ENCODE measurements at places on chromosomes 3 and 15.

GRCh38 chr3:185757176-185757575 is 67.7 kb downstream of the IGF2BP2 start:
- no peaks in the 10 kb centered on the region for H3K27me3 ChIP-seq
- H3K27ac ChIP-seq = no peak overlapping the region
- H3K4me1 ChIP-seq = no peaks in the 10 kb centered on the region
- no peak overlapping the region for H3K4me3 ChIP-seq
- no peak for DNase-seq

DNA sequence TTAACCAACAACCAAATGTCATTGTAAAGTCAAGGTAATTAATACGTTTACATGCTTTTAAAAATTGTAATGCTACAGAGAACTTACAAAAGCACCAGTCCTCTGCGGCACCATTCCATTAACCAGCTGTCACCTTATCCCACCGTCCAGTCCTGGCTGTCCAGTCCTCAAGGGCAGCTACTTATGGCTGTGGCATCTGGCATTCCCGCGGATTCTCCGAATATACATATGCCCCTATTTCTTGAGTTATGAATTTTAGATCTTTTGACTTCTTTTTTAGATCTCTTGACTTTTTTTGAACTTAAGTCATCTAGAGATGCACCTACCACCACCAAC is 382 bp upstream of the POMGNT2 start:
- peaks cover 8% of the 10 kb centered on the region for H3K4me1 ChIP-seq
- DNase-seq = no peak
- no peak overlapping the region for H3K27ac ChIP-seq
- no peaks in the 10 kb centered on the region for H3K27me3 ChIP-seq
- peak overlapping the region; percentile 82 for H3K4me3 ChIP-seq

DNA sequence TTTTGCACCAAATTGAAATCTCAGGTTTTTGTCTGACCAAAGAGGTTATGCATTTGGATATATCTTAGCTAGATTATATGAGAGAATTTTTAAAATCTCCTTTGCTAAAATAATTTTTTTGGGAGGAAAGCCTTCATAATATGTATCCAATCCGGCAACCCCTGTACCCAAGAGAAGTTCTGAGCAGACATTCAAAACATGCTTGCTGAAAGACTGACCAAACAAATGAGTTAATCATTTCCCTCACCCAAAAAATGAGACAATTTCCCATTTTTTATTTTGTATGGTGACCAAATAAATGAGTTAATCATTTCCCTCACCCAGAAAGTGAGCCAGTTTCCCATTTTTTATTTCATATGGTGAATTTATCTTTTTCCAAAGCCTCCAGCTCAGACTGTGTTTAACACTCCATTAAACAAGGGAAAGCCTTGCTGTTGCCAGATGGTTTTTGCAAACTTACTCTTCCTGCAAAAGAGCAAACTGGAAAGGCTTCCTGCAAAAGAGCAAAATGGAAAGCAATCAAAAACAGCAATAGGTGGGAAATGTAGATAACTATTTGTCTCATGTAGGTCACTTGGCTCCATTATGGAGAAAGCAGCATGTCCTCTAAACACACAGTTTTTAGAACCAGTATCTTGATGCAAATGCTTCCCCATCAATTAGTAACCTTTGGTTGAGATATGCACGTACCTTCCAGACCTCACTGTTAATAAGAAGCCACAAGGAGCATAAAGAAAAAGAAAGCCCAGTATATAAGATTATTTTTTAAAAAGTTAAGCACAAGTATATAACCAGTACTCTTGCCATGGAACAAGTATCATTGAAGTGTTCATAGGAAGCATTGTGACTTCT is 78.4 kb upstream of the OSTN start:
- H3K4me3 ChIP-seq = no peak overlapping the region
- no peaks in the 10 kb centered on the region for H3K27me3 ChIP-seq
- no peak for DNase-seq
- H3K4me1 ChIP-seq = no peaks in the 10 kb centered on the region

GRCh38 chr15:76151599-76151974 is 91.8 kb downstream of the TMEM266 start:
- H3K27ac ChIP-seq = no peak overlapping the region
- peaks cover 3% of the 10 kb centered on the region for H3K4me1 ChIP-seq
- DNase-seq = no peak
- H3K4me3 ChIP-seq = no peak overlapping the region
- no peaks in the 10 kb centered on the region for H3K27me3 ChIP-seq

GRCh38 chr15:69854521-69855181 is 243.1 kb downstream of the TLE3 start:
- no peaks in the 10 kb centered on the region for H3K36me3 ChIP-seq
- H3K27ac ChIP-seq = no peak overlapping the region
- no peak overlapping the region for H3K4me3 ChIP-seq
- no peaks in the 10 kb centered on the region for H3K27me3 ChIP-seq
- DNase-seq = no peak
- no peaks in the 10 kb centered on the region for H3K4me1 ChIP-seq

DNA sequence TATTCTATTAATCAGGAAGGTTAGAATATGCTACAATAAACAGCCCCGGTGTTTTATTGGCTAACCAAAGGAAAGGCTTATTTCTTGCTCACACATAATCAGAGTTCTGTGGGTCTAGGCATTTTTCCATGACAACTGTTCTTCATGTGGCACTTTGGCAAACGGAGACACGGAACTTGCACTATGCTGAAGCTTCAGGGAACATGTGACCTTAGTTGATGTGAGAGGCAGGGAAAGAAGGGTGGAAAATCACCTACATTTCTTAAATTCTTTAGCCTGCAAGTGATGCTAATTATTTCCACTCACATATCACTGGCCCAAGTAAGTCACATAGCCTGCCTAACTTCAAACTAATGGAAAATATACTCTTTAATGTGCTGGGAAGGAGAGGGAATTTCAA is 344.6 kb downstream of the SV2B start:
- H3K27me3 ChIP-seq = no peaks in the 10 kb centered on the region
- no peaks in the 10 kb centered on the region for H3K36me3 ChIP-seq
- no peak for DNase-seq
- no peaks in the 10 kb centered on the region for H3K4me1 ChIP-seq

DNA sequence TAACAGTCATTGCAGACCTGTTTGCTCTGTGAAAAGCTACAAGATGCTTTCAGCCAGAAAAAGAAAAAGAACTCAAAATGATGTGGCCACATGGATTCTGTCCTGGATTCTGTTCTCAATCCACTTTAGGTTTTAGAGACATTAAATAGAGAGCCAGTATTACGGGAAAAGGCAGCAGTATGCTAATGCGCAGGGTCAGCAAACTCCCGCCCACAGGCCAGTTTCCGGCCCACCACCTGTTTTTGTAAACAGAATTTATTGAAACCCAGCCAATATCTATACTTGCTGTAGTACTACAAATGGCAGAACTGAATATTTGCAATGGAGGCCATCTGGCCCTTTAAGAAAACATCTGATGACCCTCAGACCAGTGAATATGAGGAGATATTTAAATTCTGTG is 416.1 kb downstream of the ERC2 start:
- no peaks in the 10 kb centered on the region for H3K36me3 ChIP-seq
- H3K4me3 ChIP-seq = no peak overlapping the region
- DNase-seq = no peak
- H3K27me3 ChIP-seq = no peaks in the 10 kb centered on the region

DNA sequence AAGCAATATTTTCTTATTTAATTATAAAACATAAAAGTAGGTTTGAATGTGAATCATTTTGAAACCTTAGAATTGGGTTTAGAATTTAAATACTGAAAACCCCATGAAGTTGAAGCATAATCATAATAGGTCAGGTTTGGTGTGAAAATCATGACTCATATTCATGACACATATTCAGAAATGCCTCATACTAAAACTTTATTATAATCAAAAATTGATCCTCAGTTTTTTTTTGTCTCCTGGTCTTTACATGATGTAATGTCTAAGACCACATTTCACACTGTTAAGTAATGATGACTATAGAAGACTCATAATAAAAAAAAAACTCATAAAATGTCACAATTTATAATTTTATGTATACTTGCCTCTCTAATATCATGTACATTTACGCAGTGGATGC is 190.4 kb downstream of the FOXP1 start:
- H3K27ac ChIP-seq = no peak overlapping the region
- peaks cover 10% of the 10 kb centered on the region for H3K4me1 ChIP-seq
- no peak overlapping the region for H3K4me3 ChIP-seq

- no peak overlapping the region for H3K4me3 ChIP-seq
- DNase-seq = peak; percentile 70
- peak overlapping the region; percentile 57 for H3K27ac ChIP-seq
- H3K36me3 ChIP-seq = no peaks in the 10 kb centered on the region
- no peaks in the 10 kb centered on the region for H3K27me3 ChIP-seq
Measured at GRCh38 chr15:75104804-75105557, 81.6 kb downstream of the PPCDC start.

- H3K27ac ChIP-seq = no peak overlapping the region
- no peak for DNase-seq
- no peak overlapping the region for H3K4me3 ChIP-seq
- no peaks in the 10 kb centered on the region for H3K27me3 ChIP-seq
Measured at GRCh38 chr3:43038010-43038409, 58.9 kb downstream of the GASK1A start.

- no peak for DNase-seq
- H3K27me3 ChIP-seq = no peaks in the 10 kb centered on the region
- no peak overlapping the region for H3K27ac ChIP-seq
- no peaks in the 10 kb centered on the region for H3K4me1 ChIP-seq
- no peak overlapping the region for H3K4me3 ChIP-seq
Measured at GRCh38 chr3:13612829-13613228, 63.9 kb downstream of the FBLN2 start.

DNA sequence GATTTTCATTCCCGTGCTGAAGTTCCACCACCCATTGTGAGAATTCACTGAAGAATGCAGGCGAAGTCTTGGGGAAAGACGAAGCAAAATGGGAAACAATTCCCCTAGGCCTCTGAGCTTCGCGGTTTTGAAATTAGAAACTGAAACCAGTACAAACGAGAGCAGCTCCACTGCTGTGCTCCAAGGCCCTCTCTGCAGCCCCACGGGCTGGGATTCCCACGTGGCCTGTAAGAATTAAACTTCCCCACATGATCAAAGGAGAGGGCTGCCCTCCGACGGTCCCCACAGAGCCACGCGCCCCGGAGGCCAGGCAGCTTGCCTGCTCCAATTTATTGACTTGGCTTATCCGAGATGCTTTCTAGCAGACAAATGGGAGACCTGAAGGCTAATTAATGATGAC is 144.0 kb downstream of the GREM1 start:
- H3K4me1 ChIP-seq = no peaks in the 10 kb centered on the region
- no peaks in the 10 kb centered on the region for H3K27me3 ChIP-seq
- no peaks in the 10 kb centered on the region for H3K36me3 ChIP-seq

- H3K27ac ChIP-seq = no peak overlapping the region
- no peaks in the 10 kb centered on the region for H3K36me3 ChIP-seq
- DNase-seq = no peak
- H3K4me1 ChIP-seq = no peaks in the 10 kb centered on the region
Measured at GRCh38 chr3:190382082-190382481, 5.9 kb upstream of the CLDN16 start.

- no peak overlapping the region for H3K4me3 ChIP-seq
- peaks cover 16% of the 10 kb centered on the region for H3K4me1 ChIP-seq
- H3K27ac ChIP-seq = peak overlapping the region; percentile 63
Measured at GRCh38 chr15:73922186-73923151, 3.8 kb upstream of the LOXL1 start.

GRCh38 chr3:22843854-22844253 is 359.3 kb upstream of the UBE2E2 start:
- H3K27ac ChIP-seq = no peak overlapping the region
- no peaks in the 10 kb centered on the region for H3K4me1 ChIP-seq
- no peaks in the 10 kb centered on the region for H3K27me3 ChIP-seq
- DNase-seq = no peak

GRCh38 chr3:50008931-50009330 is 69.0 kb downstream of the RBM6 start:
- no peaks in the 10 kb centered on the region for H3K27me3 ChIP-seq
- no peaks in the 10 kb centered on the region for H3K4me1 ChIP-seq
- no peak overlapping the region for H3K27ac ChIP-seq

- H3K36me3 ChIP-seq = no peaks in the 10 kb centered on the region
- no peak overlapping the region for H3K27ac ChIP-seq
Measured at GRCh38 chr3:123347205-123347604, 101.7 kb downstream of the ADCY5 start.

- DNase-seq = no peak
- no peak overlapping the region for H3K4me3 ChIP-seq
- H3K36me3 ChIP-seq = no peaks in the 10 kb centered on the region
- H3K27me3 ChIP-seq = no peaks in the 10 kb centered on the region
Measured at GRCh38 chr3:116280130-116280740, 165.1 kb downstream of the LSAMP start.

- H3K27ac ChIP-seq = no peak overlapping the region
- H3K36me3 ChIP-seq = no peaks in the 10 kb centered on the region
- no peak overlapping the region for H3K4me3 ChIP-seq
Measured at GRCh38 chr3:153617463-153617862, 455.4 kb downstream of the RAP2B start.

DNA sequence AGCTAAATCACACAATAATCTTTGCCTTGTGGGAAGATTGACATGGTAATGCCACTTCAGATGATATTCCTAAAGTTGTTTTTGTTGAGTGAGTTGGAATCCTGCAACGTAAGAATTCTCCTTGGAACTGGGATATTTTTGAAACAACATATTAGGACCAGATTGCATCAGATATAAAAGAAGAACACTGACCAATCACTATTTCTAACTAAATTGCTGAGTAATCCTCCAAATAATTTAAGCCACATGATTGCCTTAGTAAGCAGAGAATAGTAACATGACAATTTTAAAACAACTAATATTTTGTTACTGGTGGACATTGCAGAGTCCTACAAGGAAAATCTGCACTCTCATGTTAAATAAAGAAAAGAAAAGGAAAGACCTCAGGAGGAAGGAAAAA is 353.9 kb upstream of the LMCD1 start:
- no peak overlapping the region for H3K4me3 ChIP-seq
- H3K4me1 ChIP-seq = no peaks in the 10 kb centered on the region
- no peak overlapping the region for H3K27ac ChIP-seq
- no peaks in the 10 kb centered on the region for H3K36me3 ChIP-seq
- no peak for DNase-seq

GRCh38 chr3:45966950-45967640 is 23.8 kb downstream of the CXCR6 start:
- H3K27ac ChIP-seq = no peak overlapping the region
- H3K36me3 ChIP-seq = peaks cover 4% of the 10 kb centered on the region
- no peaks in the 10 kb centered on the region for H3K27me3 ChIP-seq
- DNase-seq = no peak

Data from kidney (tissue), 22 donors.